ENCODE measurements at places on chromosomes 2 and 18.

DNA sequence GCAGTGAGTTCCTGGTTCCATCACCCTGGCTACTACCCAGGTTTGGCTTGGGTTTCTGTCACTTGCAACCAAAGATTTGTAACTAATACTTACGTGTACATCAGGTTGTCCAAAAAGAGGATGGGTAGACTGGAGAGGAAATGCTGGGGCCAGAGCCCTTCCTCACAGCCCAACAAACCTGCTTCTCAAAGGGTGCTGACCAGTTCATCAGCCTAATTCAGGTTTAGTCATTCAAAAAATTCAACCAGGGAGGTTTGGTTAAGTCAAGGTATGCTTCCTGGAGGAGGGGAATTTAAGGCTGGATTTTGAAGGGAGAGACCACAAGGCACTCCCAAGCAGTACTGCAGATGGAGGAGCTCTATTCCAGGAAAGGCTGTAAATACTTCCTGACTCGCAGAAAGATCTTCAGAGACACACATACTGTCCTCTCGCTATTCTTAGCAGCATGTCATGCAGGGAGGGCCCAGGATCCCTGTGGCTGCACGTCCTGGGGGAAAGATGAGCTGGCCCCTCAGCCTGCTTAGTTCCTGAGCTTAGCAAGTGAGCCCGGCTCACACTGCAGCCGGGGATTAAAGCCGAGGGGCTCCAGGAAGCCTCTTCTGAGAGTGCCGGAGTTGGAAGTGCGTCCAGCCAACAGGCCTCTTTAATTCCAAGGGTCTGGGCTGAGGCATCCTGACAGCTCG, 40.0 kb upstream of the BIN1 start:
- DNase-seq = no peak

GRCh38 chr18:79432376-79433120, 36.8 kb downstream of the NFATC1 start:
- DNase-seq = no peak

DNA sequence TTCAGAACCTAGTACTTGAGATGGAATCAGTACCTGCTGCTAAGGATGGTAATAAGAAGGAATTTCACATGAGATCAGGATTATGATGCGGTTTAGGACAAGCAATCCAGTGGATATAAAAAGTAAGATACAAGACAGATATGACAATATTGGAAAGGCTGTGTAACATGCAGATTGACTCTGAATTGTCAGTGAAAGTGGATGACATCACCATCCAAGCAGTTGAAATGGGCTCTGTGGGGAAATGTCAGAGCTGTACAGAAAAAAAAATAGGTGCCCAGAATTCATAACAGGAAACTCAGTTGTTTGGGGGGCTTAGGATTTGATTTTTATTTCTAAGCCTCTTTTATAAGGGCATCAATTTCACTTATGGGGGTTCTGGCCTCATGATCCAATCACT, 438.3 kb downstream of the SPAG16 start:
- DNase-seq = no peak

GRCh38 chr2:207265869-207266268, 100.1 kb upstream of the KLF7 start:
- no peak for DNase-seq

GRCh38 chr18:35010993-35011392, 30.2 kb upstream of the MAPRE2 start:
- DNase-seq = no peak

DNA sequence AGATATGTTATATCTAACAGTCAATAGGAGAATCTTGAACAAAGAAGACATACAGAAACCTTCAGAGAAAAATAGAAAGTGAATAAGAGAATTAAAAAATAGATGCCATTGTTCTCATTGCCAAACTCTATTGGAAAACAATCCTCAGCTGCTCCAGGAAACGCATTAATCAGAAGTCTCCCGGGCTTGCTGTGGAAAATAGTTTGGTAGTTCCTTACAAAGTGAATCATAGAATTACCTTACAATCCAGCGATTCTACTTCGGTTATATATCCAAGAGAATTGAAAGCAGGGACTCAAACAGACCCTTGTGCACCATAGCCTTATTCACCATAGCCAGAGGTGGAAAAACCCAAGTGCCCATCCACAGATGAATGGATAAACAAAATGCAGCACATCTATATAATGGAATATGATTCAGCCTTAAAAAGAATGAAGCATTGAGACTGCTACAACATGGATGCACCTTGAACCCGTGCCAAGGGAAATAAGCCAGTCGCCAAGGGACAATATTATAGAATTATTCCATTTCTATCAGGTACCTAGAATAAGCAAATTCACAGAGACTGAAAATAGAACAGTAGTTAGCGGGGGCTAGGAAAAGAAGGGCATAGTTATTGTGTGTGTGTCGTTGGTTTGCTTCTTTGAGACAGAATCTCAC, 21.9 kb upstream of the CHRNA1 start:
- DNase-seq = no peak

DNA sequence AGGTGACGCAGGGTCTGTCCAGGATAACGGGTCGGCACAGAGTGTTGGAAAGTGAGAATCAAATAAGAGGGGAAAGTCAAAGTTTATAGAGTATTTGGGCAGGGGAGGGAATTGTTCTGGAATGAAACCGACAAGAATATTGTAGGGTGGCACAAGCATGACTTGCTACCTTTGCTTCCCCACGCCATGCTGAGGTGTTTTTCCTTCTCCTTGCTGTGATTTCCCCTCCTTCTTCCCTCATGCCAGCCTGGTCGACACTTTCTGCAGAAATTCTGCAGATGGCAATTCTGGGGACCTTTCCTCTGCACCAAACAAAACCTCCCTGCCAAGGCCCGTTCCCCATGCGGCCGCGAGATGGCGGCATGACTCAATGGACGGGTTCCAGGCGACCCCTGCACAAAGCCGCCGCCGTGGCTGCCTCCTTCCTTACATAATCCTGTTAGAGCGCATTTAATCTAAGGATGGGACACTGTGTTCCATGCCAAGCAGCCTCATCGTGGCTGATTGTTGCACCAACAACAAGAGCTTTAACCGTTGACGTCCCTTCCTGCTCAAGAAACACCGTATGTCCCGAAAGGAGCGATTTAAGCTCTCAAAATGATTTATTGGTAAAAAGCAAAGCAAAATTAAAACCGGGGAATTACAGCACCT, at the start of gene MRO:
MRO (minus strand) TSS at position 289 of the 651 bp plus-strand sequence. CDS start 10,616 bp downstream, outside the sequence.
- DNase-seq = peak; percentile 70

DNA sequence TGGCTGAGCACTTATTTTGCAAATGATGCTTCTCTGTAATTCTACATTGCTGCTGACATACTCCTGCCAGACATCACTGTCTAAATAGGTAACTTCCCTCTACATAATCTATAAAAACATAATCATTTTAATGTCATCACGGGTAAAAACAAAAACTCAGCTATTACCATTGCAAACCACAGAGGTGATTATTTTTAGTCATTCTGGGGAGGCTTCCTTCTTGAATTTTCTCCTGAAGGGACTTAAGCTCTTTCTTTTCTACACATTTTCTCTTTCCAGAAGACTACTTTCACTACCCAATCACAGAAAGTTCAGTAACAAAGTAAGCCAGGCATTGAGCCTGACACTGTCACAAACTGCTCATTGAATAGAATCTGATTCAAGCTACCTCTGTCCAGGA, 40.4 kb upstream of the NFU1 start:
- no peak for DNase-seq

All from breast epithelium (tissue), 4 donors.